T1000 (cell line): ENCODE measurements at places on chromosomes 3 and 15.

DNA sequence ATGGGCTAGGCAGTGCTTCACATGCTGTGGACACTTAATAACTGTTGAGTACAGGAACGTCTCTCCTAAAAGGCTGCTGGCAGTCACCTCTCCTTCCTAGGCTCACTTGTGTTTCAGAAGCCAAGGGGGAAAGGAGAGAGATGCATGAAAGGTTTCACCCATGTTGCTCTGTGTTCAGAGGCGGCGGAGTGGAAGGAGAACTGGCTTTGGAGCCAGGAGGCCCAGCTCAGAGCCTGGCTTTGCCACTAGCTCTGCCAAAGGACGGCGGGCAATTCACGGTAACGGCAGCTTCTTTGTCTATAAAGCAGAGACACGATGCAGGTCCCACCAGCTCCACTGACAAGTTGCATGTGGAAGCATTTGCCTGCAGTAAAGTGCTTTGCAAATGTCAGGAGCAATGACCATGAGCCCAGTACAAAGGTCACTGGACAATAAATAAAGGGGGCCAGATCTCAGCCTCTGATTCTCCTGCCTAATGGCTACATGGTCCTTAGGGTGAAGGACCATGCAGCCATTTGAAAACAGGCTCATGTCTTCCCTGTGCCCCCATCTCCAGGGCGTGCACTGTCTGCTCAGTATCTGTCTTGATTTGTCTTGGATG lies 171.7 kb upstream of the TLE3 start:
- no peak for DNase-seq

GRCh38 chr3:134370611-134371531 lies 3.4 kb downstream of the AMOTL2 start:
- DNase-seq: no peak

DNA sequence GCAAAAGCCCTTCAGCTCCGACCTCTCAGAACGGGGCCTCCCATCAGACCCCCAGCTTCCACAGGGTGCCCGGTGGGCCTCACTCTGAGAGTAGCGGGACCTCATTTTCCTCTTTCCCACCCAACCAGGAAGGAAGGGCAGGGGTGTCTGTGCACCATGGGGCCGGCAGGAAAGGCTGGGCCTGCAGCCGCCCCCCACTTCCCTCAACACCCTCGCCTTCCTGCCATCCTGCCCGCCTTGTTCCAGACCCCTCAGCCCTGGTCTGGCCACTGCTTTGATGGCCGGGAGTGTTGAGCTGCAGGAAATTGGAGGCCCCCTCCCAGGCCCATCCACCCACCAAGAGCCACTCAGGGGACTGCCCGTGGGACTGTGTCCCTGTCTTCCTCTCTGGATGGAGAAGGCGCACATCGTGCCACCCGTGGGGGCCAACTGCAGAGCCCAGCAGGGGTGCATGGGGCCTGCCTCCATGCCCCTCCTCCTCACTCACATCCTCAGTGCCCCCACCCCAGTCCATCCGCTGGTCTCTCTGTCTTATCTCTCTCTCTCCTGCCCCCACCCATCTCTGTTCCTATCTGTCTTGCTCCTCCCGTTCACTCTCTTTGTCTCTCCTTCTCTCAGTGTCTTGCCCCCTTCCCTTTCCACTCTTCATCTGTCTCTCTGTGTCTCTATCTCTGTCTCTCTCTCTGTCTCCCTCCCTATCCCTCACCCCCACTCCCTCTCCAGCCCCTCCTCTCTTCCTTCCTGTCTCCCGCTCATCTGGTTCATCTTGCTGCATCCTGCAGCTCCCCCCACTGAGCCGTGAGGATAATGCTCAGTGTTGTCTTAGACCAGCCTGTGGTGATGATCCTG lies 1.8 kb upstream of the PLXND1 start:
- DNase-seq: no peak

DNA sequence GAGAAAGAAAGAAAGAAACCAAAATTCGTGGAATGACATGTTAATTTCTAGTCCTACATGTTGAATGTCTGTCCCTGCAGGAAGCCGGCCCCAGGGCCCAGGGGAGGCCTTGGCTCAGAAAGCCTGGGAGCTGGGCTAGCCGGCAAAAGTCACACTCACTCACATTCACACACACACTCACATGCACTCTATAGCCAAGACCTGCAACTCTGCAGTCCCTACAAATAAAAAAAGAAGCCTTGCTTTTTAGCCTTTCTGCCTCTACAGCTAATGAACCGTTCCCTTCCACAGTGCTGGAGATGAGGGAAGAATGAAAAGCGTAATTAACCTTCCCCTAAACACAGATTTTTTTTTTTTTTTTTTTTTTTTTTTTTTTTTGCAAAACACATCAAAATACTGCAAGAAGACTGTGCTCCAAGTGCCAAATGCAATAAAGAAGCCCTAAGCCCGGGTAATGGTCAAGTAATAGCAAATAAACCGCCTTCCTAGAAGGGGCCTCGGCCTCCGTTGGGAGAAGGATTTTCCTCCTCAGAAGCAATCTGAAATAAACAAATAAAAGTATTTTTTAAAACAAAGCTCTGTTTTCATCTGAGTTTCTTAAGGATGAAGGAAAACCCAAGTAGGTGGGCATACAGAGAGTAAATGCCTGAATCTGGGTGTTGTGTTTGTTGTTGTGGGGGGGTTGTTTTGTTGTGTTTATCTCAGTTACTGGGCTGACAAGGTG lies 4.3 kb downstream of the MECOM start:
- DNase-seq: no peak

- DNase-seq: no peak
These were observed 36.3 kb upstream of the GOLGA8J start for GRCh38 chr15:30046430-30046829.

- no peak for DNase-seq
These were observed 190.7 kb downstream of the LSAMP start for GRCh38 chr3:116254541-116254940.

DNA sequence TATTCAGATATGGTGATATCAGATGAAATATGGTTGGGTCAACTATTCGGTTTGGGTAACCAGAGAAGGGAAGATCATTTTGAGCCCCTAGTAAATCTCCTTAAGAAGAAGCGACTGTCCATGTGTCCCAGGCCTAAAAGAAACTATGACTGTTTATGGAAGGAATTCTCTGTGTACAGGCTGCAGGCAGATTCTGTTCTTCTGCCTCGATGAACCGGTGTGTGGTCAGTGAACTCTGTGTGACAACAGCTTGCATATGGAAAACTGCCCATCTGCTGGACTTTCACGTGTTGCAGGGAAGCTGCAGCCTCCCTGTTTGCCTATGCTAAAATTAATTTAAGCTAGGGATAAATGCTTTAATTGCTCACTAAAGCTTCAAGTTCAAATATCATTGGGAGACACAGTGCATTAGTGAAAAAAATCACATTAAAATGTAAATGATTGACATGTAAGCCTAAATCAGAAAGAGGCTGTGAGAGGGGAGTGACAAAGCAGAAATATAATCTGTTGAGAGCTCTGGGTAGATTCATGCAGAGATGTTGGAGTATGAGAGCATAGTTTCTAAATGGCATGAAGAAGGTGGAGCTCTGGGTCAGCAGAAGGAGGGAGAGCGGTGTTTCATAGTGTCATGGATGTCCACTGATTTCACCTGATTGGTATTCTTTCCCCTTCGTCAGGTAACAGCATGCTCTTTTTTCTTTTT lies 65.4 kb upstream of the PFN2 start:
- no peak for DNase-seq

- DNase-seq: no peak
These were observed 21.7 kb downstream of the AQP9 start for GRCh38 chr15:58159827-58160386.

DNA sequence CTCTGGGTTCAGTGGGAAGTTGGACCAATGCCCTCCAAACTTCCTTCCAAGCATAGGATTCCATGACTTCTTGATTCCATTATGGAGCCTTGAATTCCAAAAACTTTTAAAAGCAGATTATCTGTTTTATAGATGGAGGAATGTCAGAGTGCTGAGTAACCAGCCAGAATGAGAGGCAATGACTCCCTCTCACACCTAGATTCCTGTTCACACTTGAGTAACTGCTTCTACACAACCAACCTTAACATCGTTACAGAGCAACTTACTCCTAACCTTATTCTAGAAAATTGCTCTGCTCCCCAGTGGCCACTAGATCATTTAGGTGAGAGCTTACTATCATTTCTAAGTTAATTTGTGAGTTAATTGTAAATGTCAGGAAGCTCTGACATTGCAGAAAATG lies 24.2 kb upstream of the NR2F2 start:
- DNase-seq: no peak

GRCh38 chr15:38623744-38624143 lies 59.1 kb upstream of the RASGRP1 start:
- DNase-seq: no peak

GRCh38 chr3:38268522-38268921 lies 2.9 kb downstream of the SLC22A13 start:
- no peak for DNase-seq

DNA sequence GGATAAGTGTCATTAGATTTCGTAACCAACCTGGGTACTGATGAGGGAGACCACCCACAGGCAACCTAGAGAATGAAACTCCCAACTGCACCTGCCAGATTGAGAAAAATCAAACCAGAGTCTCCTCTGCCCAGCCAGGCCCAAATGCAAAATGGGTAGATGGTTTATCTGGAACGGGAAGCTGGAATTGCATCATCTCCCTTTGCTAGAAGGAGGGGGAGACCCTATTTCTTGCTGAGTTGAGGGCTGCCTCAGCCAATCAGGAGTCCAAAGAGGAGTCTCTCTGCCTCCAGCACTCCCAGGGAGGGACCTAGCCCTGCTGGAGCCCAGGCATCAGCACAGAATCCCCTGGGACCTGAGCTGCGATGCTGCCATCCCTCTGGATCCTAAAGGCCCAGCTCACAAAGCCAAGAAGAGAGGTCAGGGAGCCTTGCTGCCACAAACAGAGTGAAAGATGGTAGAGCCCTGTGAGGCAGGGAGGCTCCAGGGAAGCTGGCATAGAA lies 8.1 kb downstream of the RMDN3 start:
- DNase-seq: no peak

- DNase-seq: no peak
These were observed 3.7 kb downstream of the CHST13 start for GRCh38 chr3:126527455-126528211.

DNA sequence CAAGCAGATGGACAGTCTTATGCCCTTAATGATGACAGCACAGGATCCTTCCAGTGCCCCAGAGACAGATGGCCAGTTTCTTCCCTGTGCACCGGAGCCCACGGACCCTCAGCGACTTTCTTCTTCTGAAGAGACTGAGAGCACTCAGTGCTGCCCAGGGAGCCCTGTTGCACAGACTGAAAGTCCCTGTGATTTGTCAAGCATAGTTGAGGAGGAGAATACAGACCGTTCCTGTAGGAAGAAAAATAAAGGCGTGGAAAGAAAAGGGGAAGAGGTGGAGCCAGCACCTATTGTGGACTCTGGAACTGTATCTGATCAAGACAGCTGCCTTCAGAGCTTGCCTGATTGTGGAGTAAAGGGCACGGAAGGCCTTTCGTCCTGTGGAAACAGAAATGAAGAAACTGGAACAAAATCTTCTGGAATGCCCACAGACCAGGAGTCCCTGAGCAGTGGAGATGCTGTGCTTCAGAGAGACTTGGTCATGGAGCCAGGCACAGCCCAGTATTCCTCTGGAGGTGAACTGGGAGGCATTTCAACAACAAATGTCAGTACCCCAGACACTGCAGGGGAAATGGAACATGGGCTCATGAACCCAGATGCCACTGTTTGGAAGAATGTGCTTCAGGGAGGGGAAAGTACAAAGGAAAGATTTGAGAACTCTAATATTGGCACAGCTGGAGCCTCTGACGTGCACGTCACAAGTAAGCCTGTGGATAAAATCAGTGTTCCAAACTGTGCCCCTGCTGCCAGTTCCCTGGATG lies 198.7 kb downstream of the AKAP13 start:
- DNase-seq: no peak

DNA sequence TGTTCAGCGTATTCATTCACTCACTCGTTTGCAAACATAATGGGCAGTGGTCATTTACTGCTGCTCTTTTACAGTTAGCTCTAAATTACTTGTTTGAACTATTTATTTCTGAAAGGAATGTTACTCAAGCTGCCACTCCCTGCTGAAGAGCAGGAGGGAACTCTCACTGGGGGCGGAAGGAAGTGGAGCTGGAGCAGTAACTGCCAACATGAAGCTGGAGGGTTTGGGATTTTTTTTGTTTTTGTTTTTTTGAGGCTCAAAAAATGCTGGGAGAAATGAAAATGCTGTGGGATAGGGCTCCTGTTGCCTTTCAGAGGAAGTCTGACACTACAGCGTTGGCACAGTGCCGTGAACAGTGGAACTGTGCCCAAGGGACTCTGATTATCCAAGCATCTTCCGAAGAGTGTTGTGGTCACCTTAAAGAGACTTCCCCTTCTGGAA lies 44.1 kb downstream of the SENP2 start:
- DNase-seq: peak; percentile 14

- DNase-seq: no peak
These were observed 19.4 kb upstream of the SKOR1 start for GRCh38 chr15:67805666-67806516.

- no peak for DNase-seq
These were observed 87.4 kb upstream of the ARHGEF3 start for GRCh38 chr3:56889131-56889530.

- DNase-seq: no peak
These were observed 1093.6 kb upstream of the ALCAM start for GRCh38 chr3:104273046-104273649.

- DNase-seq: no peak
These were observed 193.6 kb downstream of the CLSTN2 start for GRCh38 chr3:140128631-140129030.

DNA sequence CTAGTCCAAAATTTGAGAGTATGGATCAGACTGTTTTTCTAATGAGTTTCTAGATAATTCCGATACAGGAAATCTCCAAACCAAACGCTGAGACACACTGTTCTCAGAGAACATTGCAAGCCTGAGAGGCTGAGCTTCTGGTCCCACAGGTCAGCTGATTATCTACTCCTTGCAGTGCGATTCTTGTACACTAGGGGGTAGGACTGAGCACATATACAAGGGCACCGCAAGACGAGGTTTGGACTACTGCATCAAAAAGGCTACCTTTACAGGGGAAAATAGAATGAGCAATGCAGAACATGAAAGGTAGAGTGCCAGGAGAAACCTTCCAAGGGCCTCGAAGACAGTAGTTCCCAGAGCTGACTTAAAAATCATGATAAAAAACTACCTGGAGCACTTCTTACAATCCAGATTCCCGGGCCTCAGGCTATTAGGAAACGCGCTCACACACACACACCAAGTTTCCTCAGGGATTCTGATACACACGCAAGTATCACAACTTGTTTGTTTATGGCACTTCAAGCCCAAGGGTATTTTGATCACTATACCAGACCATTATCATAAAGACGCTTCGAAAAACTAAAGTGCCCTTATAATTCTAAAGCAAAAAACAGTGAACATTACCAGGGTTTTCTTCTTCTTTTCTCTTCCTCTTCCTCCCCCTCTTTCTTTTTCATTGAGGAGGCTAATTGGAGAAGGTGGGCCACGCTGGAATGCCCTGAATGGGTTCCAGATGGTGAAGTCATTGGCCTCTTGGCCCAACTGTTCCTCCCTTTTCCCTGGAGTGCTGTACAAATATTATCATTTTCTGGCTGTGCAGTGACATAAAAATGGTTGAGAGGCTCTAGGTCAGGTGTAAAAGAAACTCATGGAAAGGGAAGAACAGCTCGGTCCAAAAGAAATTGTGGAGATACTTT lies 61.8 kb downstream of the SLC12A8 start:
- DNase-seq: no peak
